ENCODE measurements at places on chromosomes 7 and 10.

DNA sequence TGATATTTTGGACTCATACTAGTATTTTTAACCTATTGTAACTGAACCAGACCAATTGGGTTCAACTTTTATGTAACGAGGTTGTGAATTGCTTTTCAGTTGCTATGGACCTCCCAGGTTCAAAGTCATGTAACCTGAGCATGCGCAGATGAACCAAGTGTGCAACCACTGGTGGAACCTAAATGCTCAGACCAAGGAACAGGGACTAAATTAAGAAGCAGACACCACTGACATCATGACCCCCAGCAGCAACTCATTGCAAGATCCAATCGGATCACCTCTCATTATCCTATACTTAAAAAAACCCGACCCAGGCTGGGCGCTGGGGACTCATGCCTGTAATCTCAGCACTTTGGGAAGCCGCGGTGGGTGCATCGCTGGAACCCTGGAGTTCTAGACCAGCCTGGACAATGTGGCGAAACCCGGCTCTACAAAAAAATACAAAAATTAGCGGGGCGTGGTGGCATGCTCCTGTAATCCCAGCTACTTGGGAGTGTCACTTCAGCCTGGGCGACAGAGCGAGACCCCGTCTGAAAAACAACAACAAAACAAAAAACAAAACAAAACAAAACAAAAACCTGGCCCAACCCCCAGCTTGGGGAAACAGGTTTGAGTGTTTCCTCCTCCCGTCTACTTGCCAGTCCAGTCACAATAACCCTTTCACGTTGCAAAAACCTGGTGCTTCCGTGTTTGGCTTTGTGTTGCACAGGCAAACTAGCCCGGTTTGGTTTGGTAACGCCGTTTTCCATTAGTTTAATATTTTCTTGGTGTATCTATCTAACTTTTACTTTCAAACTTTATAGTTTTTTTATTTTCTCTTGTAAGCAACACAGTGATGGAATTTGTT, 11.3 kb upstream of the ZNF518A start:
- DNase-seq, result no peak

- no peak for DNase-seq
These were observed 4.1 kb upstream of the CALML5 start for GRCh38 chr10:5503477-5503835.

GRCh38 chr7:54932818-54933543, 85.8 kb upstream of the EGFR start:
- DNase-seq, result no peak

- no peak for DNase-seq
These were observed 709.0 kb downstream of the KCNMA1 start for GRCh38 chr10:76928565-76928964.

DNA sequence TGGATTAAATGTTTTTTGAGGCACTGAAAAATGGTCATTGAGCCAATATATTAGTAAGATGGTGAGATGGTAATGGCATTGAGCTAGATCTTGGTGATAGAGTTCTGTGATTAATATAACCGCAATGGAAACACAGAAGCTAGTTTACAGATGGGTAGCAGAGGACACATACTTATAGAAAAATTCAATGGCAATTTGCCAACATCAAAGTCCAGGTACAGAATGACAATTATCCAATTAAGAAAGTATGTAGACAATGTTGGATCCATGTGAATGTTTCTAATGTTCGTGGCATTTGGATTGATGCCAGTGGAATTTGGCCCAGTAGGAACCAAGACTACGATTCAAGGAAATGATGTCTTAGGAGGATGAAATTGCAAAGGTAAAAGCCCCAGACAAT, 187.8 kb downstream of the GNAT3 start:
- DNase-seq, result no peak

DNA sequence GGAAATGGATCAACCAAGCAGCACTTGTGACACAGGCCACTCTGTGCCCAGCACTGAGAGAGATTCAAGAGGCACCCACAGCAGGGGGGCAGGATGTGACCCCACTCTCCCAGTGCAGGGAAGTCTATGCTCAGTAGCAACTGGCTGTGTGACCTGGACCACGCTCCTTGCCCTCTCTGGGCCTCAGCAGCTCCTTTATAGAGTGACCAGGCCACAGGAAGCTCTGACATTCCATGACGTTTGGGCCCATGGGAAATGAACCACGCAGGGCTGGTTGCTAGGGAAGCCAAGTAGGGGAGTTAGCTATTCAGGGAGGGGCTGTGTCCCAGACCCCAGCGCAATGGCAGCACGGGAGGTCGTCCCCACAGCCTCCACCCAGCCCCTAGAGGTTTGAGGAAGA, 232.6 kb downstream of the USP6NL start:
- DNase-seq, result no peak

DNA sequence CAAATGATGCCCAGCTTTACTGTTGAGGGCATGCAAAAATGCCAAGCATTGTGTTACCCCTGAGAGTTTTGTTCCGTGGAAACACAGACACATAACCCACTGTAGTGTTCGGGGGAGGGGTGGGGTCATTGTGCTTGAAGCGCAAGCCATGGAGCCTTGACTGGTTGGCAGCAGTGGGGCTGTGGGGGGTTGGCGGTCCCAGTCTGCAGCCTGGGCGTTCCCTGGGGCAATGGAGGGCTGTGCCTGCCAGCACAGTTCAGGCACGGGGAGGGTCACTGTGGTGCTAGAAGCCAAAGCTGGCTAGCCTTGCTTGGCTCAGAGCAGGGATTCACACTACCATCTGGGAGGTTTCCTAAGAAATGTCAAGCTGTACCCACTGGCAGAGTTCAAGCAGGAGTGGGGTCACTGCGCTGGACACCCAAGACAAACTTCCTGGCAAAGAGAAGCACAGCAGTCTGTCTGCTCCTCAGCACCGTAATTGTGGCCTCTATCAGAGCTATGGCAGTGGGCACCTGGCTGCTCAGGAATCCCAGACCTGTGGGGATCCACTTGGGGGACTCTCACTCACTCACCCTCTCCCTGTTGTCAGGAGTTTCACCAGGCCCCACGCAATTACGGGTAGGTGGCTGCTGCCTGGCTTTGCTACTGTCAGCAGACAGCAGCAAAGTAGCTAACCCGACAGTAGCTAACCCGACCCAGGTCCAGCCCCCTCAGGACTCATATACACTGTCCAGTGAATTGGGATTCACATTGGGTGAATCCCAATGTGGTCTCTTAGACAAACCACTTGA, 292.4 kb downstream of the ZWINT start:
- no peak for DNase-seq

- no peak for DNase-seq
These were observed 251.0 kb downstream of the NXPH1 start for GRCh38 chr7:8684426-8684825.

- DNase-seq, result peak; percentile 97
These were observed at the start of gene NCOA4 for GRCh38 chr10:46030091-46030937. TSS of gene NCOA4 (minus strand) at chr10:46030623. CDS start at chr10:46016680, 13,943 bp downstream.

- no peak for DNase-seq
These were observed 144.2 kb downstream of the CTTNBP2 start for GRCh38 chr7:117728890-117729624.

- no peak for DNase-seq
These were observed 117.0 kb downstream of the AASS start for GRCh38 chr7:122027058-122027457.

DNA sequence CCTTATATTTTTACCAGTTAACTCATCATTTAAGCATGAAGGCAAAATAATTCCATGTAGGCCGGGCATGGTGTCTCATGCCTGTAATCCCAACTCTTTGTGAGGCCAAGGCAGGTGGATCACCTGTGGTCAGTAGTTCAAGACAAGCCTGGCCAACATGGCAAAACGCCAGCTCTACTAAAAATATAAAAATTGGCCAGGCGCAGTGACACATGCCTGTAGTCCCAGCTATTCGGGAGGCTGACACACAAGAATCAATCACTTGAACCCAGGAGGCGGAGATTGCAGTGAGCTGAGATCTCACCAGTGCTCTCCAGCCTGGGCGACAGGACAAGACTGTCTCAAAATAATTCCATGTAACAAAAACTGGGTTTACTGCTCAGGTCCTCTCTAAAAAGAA, 18.3 kb downstream of the HNRNPA2B1 start:
- no peak for DNase-seq

- no peak for DNase-seq
These were observed 147.0 kb upstream of the CELF2 start for GRCh38 chr10:10870523-10871241.

DNA sequence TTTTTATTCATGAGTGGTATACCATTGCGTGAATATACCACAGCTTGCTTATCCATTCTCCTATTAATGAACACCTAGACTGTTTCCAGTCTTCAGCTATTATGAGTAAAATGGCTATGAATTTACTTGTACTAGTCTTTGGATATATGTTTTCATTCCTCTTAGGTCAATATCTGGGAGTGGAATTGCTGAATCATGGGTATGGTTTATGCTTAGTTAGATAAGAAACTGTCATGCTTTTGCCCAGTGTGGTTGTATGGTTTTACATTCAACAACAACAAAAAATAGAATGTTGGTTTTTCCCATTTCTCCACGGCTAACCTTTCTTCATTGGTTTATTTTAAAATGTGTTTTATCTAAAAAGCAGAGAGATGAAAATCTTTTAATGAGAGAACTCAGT, 308.3 kb downstream of the PHF14 start:
- DNase-seq, result no peak

DNA sequence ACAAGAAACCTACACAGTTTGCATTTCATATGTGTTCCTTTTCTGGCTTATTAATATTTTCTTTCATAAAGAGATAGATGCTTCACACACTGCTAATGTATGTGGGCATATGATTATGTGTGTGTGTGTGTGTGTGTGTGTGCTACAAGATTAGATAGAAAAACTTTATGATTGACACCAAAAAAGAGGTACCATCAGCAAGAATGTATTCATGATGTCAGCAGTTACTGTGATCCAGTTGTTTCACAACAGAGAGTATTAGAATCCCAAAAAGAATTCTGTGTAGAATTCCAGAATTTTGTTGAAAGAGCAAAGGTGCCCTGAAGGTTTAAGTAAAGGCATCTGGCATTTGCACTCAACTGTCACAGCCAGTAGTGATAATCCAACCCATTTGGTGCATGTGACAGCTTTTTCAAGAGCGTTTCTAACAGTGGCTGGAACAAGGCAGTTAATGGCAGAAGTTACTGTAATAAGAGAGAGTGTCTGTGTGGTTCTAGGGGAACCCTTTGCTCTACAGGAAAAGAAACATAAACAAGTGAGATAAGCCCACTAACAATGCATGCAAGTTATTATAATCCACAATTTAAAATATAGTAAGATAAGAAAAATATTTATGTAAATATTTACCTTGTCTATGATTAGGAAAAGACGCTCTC, 16.6 kb downstream of the RELN start:
- no peak for DNase-seq

DNA sequence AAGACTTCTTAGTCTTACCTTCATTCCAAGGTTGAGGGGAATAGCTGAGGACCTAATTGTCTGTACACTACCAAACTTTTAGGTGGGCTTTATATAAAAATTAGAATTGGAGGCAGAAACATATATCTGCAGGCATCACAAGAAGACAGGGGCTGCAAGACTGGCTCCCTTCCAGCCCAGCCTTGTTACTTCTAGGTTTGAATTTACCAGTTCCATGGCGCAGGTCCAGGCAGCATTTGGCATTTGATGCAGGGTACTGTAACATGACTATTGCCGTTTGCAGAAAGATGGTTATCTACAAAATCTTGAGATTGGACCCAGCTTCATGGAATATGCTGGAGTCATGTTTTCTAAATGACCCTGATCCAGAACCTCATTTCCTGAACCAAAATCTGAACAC, 105.4 kb upstream of the RHOBTB1 start:
- no peak for DNase-seq

DNA sequence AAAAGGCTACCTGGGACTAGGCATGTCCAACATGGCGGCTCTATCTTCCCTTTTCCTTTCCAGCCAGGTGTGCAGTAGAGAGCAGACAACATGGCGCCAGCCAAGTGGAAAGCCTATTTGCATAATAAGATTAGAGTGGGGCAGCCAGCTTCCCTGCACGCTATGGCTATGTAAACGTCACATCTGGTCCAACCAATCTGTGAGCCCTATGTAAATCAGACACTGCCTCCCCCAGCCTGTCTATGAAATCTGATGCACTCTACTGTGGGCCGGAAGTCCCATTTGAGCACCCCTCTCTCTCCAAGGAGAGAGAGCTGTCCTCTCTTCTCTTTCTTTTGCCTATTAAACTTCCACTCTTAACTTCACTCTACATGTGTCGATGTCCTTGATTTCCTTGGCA, 984.9 kb upstream of the AUTS2 start:
- DNase-seq, result no peak

DNA sequence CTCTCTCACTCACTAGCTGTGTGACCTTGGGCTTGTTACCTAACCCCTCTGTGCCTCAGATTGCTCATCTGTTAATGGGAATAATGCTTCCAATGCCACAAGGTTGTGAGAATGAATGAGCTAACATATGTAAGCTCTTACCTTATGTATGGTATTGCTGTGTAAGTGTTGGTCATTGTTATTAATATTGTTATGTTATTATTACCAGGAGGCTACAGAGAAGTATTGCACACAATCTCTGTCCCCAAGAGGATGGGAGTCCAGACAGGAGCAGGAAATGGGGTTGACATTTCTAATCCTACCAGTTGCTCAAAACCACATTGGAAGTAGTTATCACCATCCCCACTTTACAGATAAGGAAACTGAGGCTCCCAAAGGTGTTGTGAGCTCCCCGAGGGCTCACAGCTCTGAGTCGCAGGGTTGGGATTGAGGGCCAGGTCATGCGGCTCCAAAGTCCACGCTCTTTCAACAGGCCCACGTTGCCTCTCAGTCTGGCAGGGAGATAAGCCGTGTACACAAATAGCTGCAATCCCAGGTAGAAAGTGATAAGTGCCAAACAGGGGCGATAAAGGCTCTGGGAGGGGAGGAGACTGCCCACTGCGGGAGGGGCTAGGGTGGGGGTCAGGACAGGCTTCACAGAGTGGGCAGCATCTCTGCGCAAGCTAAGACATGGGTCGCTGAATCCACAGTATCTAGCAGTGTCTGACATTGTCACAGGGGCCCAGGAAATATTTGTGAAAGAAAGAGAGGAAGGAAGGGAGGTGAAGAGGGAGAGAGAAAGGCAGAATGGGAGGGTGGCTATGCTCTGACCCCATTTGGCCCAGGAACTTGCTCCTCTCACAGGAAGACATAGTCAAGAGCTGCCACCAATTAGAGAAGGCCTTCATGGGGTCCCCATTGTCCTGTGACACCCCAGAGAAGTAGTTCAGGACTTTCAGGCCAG, 9.6 kb upstream of the ZMIZ1 start:
- DNase-seq, result no peak

DNA sequence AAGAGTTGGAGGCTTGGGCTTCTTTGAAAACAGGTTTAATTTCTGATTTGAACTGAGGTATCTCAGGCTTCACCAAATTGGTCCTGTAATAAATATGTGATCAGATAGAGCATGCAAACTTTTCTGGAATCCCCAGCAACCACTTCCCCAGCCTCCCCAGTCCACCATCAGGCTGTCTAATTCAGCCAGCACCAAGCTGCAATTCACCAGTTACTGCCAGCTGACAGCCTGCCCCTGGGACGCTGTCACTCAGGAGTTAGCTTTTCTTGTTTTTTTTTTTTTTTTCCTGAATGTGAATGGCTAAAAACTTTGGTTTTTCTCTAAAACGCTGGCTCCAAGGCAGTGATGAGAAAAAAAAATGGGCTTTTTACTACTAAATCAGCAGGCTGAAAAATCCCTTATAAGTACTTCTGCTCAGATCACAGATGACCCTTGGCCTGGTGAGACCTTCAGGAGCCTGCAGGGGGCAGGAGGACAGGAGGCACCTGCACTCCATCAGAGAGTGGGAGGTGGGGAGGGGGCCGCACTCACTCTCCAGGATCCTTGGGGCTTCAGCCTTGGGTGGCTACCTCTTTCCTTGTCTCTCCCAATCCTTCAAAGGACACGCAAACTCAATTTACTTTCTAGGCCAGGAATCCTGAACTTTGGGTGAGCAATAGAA, 349.4 kb downstream of the GATA3 start:
- no peak for DNase-seq

- no peak for DNase-seq
These were observed 147.3 kb downstream of the ARL4A start for GRCh38 chr7:12834782-12835181.

Measured in activated CD4-positive, alpha-beta T cell treated with anti-CD3 and anti-CD28 coated beads, Interleukin-2, amount 50 U/mL, for 1 hour (primary cell).